ENCODE measurements at places on chromosomes 5 and 9.

GRCh38 chr5:15073453-15073852 lies 201.9 kb upstream of the ANKH start:
- no peak for DNase-seq

DNA sequence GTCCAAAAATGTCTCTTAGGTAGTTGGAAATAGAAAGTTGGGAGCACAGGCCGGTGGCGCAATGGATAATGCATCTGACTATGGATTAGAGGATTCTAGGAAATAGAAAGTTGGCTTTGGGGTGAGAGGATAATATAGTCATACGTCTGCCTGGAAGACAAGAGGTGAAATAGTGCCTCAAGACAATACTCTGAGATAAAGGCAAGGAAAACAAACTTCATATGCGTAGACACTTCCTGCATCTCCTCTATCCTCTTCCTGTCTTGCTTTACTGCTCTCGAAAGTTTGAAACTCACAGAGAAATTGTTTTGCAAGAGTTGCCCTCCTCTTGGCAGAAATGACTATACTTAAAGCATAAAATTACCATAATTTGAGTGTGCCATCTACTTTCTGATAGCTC lies 153.2 kb upstream of the FBXL7 start:
- no peak for DNase-seq

DNA sequence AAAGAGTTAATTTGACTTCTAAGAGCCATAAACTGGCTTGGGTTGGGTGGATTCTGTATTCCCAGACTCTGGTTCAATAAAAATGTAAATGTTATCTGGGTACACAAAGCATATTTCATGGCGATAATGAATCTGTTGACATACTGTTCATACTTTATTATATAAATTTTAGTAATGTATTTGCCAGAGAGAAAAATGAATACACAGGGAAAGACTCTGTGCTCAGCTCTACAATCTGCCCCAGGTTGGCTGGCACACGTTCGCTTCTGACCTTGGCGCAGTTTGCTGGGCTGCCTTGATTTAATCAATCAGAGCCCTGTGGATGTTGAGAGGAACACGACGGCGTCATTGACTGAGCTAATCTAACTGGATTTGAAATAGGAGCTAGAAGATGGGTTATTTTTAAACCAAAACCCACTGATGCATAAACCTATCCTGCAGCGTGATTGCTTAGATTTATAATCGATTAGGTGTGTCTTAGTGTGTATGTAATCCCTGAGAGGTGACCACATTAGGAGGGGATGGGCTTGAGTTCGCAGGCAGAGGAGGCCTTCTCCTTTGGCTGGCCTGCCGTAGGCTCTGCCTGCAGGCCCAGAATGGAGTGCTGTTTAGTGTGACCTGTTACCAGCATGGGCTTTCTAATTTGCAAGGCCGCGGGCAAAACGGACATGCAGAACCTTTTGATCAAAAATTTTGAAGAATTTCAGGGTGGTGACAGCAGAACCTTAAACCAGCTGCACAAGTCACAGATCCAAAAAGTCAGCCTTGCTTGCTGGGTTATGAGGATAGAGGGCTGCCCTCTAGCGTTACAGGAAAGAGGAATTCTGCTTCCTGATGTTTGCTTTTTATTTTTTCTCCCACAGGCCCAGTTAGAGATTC lies 3.9 kb upstream of the ADCY2 start:
- DNase-seq, result no peak

DNA sequence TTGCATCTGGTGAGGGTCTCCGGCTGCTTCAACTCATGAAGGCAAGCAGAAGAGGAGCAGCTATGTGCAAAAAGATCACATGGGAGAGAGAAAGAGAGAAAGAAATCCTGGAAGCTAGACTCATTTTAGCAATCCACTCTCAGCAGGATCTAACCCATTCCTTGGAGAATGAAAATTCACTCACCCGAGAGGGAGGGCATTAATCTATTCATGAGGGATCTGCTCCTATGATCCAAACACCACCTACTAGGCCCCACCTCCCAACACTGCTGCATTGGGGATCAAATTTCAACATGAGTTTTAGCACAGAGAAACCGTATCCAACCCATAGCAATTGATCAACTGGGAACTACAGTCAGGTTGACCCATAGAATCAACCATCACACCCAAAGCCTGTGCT lies 98.1 kb upstream of the SV2C start:
- no peak for DNase-seq

GRCh38 chr9:7780261-7780988 lies 19.2 kb downstream of the DMAC1 start:
- no peak for DNase-seq

DNA sequence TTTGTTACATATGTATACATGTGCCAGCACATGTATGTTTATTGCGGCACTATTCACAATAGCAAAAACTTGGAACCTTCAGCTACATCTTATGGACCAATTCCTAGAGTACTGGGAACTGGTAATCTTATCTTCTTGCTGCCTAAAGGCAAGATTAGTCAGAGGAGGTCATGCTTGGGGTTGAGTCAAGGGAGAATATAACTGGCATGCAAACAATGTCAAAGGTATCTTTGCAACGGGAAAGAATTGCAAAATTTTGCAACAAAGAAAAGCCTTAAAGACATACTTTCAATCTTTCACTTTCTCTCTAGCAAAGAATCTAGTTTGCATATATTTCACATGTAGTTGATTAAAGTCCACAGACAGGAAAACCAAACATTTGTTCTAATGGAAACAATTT lies 145.2 kb downstream of the EDIL3 start:
- DNase-seq, result no peak

DNA sequence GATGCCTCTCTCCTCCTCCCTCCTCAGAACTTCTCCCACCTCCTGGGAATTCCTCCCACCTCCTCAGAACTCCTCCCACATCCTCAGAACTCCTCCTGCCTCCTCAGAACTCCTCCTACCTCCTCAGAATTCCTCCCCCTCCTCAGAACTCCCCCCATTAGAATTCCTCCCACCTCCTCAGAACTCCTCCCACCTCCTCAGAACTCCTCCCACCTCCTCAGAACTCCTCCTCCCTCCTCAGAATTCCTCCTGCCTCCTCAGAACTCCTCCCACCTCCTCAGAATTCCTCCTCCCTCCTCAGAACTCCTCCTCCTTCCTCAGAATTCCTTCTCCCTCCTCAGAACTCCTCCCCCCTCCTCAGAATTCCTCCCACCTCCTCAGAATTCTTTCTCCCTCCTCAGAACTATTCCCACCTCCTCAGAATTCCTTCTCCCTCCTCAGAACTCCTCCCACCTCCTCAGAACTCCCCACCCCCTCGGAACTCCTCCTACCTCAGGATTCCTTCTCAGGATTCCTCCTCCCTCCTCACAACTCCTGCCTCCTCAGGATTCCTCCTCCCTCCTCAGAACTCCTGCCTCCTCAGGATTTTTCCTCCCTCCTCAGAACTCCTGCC lies 23.9 kb downstream of the SLC46A2 start:
- DNase-seq, result no peak

GRCh38 chr9:35112257-35113020 lies 3.2 kb downstream of the ATOSB start:
- no peak for DNase-seq

DNA sequence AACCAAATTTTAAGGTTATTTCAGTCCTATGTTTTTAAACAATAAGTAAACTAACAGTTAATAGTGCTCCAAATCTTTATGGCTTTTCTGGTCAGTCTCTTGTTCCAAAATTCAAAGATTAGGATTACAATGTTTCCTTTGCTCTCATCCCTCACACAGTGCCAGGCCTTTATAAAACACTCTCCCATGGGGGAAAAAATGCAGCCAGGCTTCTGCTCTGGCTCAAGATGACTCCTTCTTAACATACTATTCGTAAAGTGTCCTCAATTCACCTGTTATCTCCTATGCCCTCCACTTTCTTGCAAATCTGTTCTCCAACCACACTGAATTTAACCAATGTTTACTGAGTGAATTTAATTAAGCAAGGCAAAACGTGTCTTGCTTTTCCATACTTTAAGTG lies 1.4 kb downstream of the CEP120 start:
- no peak for DNase-seq

DNA sequence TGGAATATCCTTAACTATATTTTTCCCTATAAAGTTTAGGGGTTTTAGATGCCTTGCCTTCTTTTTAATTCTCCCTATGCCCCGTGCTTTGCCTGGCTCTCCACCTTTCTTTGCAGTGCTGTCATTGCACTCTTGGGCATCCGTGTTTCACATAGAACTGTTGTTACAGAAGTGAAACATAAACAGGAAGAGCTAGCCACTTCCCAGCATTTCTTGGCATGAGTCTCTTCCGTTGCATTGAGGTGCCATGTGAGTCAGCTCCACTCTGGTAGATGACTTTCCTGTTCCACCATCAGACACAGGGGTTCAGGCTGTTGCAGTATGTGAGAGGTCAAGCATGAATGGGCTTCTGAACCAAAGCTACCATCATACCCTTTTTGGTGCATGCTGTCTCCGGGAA lies 73.4 kb downstream of the ANGPTL2 start:
- DNase-seq, result no peak

DNA sequence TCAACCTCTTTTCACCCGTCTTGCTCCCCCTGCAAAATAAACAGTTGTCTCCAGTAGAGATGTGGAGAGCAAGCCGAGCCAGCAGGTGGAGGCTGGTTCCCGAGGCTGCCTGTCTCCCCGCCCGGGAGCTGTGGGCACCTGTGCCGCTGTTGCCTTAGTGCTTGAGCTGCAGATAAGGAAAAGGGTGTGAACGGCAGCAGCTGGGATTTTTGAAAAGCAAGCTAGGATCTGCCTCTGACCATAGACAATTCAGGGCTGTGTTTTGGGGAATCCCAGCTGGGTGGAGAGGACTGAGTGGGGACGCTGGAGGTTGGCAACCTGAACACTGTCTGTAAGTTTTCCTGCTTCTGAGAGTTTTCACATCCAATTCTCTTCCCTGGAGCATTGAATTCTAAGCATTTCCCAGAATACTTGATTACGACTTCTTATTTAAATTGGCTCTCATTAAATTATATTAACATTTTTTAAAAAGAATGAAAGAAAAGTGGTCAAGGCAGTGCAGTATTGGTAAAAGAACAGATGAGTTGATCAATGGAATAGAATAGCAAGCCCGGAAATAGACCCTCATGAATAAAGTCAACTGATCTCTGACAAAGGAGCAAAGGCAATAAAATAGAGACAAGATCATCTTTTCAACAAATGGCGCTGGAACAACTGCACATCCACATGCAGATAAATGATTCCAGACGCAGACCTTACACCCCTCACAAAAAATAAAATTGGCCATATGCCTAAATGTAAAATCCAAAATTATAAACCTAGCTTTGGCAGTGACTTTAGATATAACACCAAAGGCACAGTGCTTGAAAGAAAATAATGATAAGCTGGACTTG lies 9.7 kb downstream of the WNK2 start:
- no peak for DNase-seq

- DNase-seq, result no peak
Observed at GRCh38 chr5:160237571-160238093, 8.3 kb downstream of the FABP6 start.

DNA sequence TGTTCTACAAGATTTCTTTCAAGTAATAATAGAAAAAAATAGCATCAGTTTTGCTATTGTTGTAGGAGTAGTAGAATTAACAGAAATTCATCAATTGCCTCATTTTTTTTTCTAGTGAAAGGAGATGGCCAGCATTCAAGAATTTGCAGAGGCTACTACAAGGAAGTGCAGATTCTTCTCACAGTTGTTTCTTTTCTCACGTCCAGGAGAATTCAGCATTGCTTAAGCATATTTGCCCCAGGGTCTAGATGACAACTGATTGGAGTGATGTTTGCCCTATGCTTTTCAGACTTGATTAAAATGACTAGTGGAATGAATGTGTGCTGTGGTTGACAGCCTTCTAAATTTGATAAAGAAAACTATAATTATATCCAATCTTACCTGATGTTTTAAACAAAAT lies 46.6 kb upstream of the SLC12A2 start:
- DNase-seq, result no peak

GRCh38 chr5:143101121-143101520 lies 302.4 kb downstream of the NR3C1 start:
- no peak for DNase-seq

DNA sequence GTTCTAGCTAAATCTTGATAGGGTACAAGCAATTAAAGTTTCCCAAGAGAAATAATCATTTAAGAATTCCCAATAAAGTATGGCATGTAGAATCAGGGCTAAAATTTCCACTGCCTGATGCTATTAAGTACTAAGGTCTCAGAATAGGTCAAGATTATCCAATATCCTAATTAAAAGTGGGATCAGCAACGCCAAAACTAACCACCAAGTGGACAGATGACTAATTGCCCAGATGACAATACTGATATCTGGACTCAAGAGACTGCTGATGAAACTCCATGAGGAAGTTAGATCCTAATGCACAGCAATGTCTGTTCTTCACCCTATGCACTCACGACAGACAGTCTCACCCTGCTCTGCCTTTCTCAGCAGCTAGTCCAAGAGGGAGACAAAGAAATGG lies 14.3 kb downstream of the DEPDC1B start:
- DNase-seq, result no peak

DNA sequence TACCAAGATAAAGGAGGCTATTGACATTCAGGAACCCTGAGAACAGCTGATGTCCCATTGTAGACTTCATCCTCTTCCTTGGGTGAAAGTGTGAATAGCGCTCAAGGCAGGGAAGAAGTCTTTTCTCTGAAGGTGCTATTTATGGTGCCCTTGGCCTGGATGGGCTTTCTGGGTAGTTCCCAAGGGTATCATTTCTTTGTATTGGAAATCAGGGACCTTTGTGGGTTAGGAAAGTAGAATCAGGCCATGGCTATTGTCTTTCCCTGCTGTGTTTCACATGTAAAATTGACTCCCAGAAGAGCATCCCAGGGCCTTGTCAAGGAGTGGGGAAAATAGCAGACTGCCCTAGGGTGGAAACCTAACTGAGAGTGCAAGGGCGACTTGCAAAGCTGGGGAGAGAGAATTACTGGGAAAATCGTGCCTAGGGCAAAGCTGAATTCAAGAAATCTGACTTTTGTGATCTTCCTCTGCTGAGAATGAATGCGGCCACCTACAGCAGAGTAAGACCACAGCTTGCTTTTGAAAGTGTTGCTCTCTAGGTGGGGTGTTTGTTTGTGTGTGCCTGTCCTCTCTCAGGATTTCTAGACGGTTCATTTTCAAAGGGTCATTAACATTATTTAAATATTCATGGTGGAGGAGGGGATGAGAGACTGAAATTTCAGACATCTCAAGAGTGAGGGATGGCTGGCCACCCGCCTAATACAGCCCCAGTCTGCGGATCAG lies 160.6 kb downstream of the C9orf152 start:
- no peak for DNase-seq

DNA sequence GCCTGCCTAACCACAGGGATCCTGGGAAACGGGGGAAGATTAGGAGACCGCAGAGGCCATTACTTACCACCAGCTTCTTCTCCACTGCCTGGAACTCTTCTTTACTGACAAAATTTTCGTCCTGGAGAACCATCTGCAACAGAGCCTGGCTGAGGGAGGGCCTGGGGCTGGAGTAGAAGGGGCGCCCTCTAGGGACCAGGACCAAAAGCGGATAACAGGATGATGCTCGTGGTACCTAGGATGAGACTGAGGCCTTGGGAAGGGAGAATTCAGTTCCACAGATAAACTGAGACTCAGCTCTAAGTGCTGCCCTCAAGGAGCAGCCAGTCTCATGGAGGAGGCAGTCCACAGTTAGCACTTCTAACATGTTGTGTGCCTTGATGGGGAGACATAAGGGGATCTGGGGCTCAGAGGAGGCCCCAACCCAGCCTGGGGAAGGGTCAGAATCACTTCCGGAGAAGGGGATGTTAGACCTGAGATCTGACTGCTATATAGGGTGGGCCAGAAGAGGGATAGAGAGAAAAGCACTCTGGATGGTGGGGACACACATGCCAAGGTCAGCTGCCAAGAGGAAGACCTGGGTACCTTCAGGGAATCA lies 1.2 kb downstream of the SPATA24 start:
- no peak for DNase-seq

GRCh38 chr5:2818936-2819335 lies 67.5 kb upstream of the IRX2 start:
- DNase-seq, result no peak

- no peak for DNase-seq
Observed at GRCh38 chr5:93431250-93431649, 149.8 kb downstream of the NR2F1-AS1 start.

Data from stimulated activated CD8-positive, alpha-beta memory T cell treated with anti-CD3 and anti-CD28 coated beads, Interleukin-4, amount 100 ng/mL, for 1 hour (primary cell).